Fibroblast of lung (primary cell): ENCODE measurements at places on chromosomes 12 and 14. TPM values are rescaled to one million over a fixed set of nuclear protein-coding genes. Genes with fewer than 3 reads are reported as not detected.

PMCH gene
- not detected in 2 replicates for total RNA-seq

ZNF664 gene
- total RNA-seq: 43.9 and 46.0 TPM in 2 replicates

B3GNT4 gene
- under 0.01 and 0.33 TPM in 2 replicates for total RNA-seq

KCNH3 gene
- total RNA-seq: 0.17 and 0.26 TPM in 2 replicates

LHX5 gene
- total RNA-seq: not detected in 2 replicates

MFAP5 gene
- 1.3 and 9.0 TPM in 2 replicates for total RNA-seq
